Pancreas (tissue), 10 donors: ENCODE measurements at places on chromosomes 6 and 20. TPM values are rescaled to one million over a fixed set of nuclear protein-coding genes. Genes with fewer than 3 reads are reported as not detected.

The TTI1 gene
- total RNA-seq, result 11.4 TPM

The CDYL gene
- total RNA-seq, result 9.7 TPM

The TLDC2 gene
- total RNA-seq, result 0.34 TPM

The MAPK13 gene
- total RNA-seq, result 34.1 TPM

The BACH2 gene
- total RNA-seq, result 5.7 TPM

The PCSK2 gene
- 5.4 TPM for total RNA-seq

The YIPF3 gene
- total RNA-seq, result 69.1 TPM

The C6orf15 gene
- total RNA-seq, result not detected

The NKAIN4 gene
- not detected for total RNA-seq

The C6orf58 gene
- not detected for total RNA-seq

The SS18L1 gene
- total RNA-seq, result 9.4 TPM

- no peaks in the 10 kb centered on the region for H3K36me3 ChIP-seq
- no peak for DNase-seq
- no peak overlapping the region for H3K27ac ChIP-seq
These were observed 131.7 kb upstream of the COL21A1 start for GRCh38 chr6:56378966-56379585.

- no peak for DNase-seq
- H3K4me3 ChIP-seq, result no peak overlapping the region
- no peak overlapping the region for H3K27ac ChIP-seq
- H3K27me3 ChIP-seq, result no peaks in the 10 kb centered on the region
- no peaks in the 10 kb centered on the region for H3K4me1 ChIP-seq
These were observed 185.9 kb downstream of the ESR1 start for GRCh38 chr6:151993364-151993763.

GRCh38 chr6:66555082-66555481 is 848.1 kb upstream of the EYS start:
- no peaks in the 10 kb centered on the region for H3K36me3 ChIP-seq
- H3K4me3 ChIP-seq, result no peak overlapping the region
- no peak overlapping the region for H3K27ac ChIP-seq
- H3K4me1 ChIP-seq, result no peaks in the 10 kb centered on the region
- no peak for DNase-seq

DNA sequence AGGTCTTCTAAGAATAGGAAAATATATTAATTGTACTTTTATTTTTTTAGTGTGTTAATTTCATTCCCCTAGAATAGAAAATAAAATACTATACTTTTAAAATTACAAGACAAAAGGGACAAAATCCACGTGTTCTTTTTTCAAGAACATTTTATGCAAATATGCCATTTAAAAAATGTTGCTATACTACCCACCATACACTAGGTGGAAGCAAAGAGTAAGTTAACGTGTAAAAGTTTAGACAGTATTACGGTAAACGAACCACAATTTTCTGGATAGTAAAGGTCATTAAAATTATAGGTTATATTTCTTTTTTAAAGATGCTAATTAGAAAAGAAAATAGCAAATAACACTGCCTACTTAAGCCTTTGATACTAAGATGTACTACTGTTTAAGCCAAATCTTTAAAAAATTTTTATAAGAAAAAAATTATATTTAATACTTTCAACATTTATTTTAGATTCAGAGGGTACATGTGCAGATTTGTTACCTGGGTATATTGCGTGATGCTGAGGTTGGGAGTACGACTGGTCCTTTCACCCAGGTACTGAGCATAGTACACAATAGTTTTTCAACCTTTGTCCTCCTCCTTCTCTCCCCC is 287.6 kb downstream of the PHF3 start:
- no peak overlapping the region for H3K4me3 ChIP-seq
- H3K27me3 ChIP-seq, result no peaks in the 10 kb centered on the region
- no peak for DNase-seq
- H3K4me1 ChIP-seq, result no peaks in the 10 kb centered on the region
- H3K36me3 ChIP-seq, result no peaks in the 10 kb centered on the region

GRCh38 chr20:53806683-53807401 is 213.2 kb upstream of the ZNF217 start:
- no peaks in the 10 kb centered on the region for H3K36me3 ChIP-seq
- no peak overlapping the region for H3K4me3 ChIP-seq
- no peak overlapping the region for H3K27ac ChIP-seq
- no peaks in the 10 kb centered on the region for H3K27me3 ChIP-seq

- H3K4me1 ChIP-seq, result no peaks in the 10 kb centered on the region
- H3K36me3 ChIP-seq, result no peaks in the 10 kb centered on the region
- no peak for DNase-seq
- H3K27me3 ChIP-seq, result no peaks in the 10 kb centered on the region
- no peak overlapping the region for H3K4me3 ChIP-seq
These were observed 187.2 kb upstream of the SOX4 start for GRCh38 chr6:21406316-21406715.

GRCh38 chr20:47859278-47859677 is 74.0 kb upstream of the SULF2 start:
- H3K36me3 ChIP-seq, result no peaks in the 10 kb centered on the region
- H3K4me1 ChIP-seq, result no peaks in the 10 kb centered on the region
- no peak overlapping the region for H3K27ac ChIP-seq
- no peaks in the 10 kb centered on the region for H3K27me3 ChIP-seq
- no peak for DNase-seq

DNA sequence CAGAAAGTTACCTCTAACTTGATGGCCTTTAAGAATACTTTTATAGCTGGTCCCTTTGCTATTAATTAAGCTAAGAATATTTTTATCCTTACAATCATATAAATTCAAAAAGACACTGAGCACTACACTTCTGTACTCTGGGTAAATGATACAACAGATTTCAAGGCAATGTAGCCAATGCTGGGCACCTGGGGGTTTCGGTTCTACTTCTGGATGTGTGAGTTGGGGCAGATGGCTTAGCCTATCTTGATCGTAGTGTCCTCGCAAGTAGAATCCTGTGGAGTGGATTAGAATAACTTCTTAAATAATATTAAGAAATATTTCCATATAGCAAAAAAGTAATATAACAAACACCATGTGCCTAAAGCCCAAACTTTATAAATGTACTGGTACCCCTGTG is 96.9 kb upstream of the NT5E start:
- DNase-seq, result no peak
- no peaks in the 10 kb centered on the region for H3K27me3 ChIP-seq
- no peak overlapping the region for H3K27ac ChIP-seq
- no peak overlapping the region for H3K4me3 ChIP-seq
- no peaks in the 10 kb centered on the region for H3K36me3 ChIP-seq

GRCh38 chr6:45712786-45713185 is 302.9 kb downstream of the CLIC5 start:
- H3K27me3 ChIP-seq, result no peaks in the 10 kb centered on the region
- H3K27ac ChIP-seq, result no peak overlapping the region
- H3K4me3 ChIP-seq, result no peak overlapping the region
- H3K36me3 ChIP-seq, result no peaks in the 10 kb centered on the region
- DNase-seq, result no peak

DNA sequence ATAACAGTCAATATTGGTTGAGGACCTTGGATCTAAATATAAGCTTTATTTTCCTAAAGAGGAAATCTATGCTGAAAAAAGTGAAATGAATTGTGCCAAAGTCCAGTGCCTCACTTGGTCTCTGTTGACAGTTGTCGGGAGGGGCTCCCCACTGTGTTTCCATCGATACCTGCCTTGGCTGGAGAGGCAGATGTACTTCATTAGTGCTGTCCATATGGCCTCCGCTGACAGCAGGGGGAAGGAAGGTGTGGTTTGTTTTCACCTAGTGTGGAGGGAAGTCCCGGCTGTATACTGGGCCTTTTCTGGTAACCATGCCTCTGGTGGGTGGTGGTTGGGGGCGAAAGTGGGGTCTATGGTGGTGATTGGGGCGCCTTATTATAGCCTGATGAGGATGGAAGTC is 42.7 kb downstream of the CD2AP start:
- no peaks in the 10 kb centered on the region for H3K4me1 ChIP-seq
- no peak overlapping the region for H3K4me3 ChIP-seq
- no peaks in the 10 kb centered on the region for H3K36me3 ChIP-seq
- no peaks in the 10 kb centered on the region for H3K27me3 ChIP-seq
- no peak overlapping the region for H3K27ac ChIP-seq

DNA sequence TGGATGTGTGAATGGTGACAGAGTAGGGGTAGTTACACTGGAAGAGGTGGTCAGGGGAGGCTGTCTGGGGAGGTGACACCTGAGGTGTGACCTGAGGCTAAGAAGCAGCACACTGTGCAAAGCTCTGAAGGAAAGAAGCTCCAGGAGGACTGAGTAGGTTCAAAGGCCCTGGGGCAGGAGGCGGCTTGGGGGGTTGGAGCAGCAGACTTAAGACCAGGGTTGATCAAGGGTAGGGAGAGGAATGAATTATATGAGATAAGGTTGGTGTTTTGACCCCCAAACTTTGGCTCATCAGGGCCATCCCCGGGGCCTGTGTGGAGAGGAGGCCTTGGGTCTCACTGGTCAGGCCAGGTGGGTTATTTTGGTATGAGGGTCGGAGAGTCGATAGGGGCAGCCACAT is 166.1 kb downstream of the GRM4 start:
- no peaks in the 10 kb centered on the region for H3K36me3 ChIP-seq
- H3K4me1 ChIP-seq, result no peaks in the 10 kb centered on the region
- H3K4me3 ChIP-seq, result no peak overlapping the region
- no peak overlapping the region for H3K27ac ChIP-seq

DNA sequence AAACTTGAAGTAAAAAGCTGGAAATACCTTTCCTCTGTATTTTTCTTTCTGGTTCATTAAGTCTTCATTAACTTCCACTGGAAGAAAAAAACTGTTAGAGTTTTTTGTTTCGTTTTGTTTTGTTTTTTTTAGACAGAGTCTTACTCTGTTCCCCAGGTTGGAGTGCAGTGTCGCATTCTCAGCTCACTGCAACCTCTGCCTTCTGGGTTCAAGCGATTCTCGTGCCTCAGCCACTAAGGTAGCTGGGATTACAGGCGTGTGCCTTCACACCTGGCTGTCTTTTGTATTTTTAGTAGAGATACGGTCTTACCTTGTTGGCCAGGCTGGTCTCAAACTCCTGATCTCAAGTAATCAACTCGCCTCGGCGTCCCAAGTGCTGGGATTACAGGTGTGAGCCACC is 14.9 kb downstream of the RPF2 start:
- H3K4me1 ChIP-seq, result no peaks in the 10 kb centered on the region
- no peaks in the 10 kb centered on the region for H3K27me3 ChIP-seq
- H3K36me3 ChIP-seq, result peaks cover 5% of the 10 kb centered on the region
- H3K27ac ChIP-seq, result no peak overlapping the region
- no peak overlapping the region for H3K4me3 ChIP-seq

DNA sequence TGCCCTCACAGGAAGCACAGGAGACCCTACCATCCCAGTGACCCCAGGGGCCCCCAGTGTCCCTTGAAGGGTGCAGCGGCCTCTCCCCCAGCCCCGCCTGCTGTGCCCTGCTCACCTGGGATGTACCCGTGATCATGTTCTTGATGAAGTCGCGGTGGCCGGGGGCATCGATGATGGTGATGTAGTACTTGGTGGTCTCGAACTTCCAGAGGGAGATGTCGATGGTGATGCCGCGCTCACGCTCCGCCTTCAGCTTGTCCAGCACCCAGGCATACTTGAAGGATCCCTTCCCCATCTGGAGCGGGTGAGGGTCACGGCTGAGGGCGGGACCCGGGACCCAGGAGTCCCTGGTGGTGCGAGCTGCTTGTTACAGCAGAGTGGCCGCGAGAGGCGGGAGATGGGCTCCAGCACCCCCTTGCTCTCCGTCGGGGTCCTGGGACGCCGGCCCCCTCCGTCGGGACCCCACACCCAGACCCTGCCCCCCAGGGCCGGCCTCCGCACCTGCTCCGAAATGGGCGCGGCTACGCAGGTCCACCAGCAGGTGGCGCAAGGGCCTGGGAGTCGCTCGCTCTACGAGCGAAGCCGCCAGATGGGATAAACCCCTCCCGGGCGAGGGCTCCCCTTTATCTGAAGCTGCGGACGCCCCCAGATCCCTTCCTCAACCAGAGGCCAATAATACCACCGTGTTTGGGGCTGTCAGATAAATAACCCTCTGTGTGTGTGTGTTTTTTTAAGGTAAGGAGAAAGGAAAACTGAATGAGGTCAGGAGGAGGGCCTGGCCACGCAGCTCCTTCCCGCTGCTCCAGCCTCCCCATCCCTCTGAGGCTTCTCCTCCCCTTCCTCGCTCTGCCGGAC is 2.9 kb downstream of the EEF1A2 start:
- DNase-seq, result peak; percentile 91
- H3K27me3 ChIP-seq, result no peaks in the 10 kb centered on the region
- peak overlapping the region; percentile 39 for H3K4me3 ChIP-seq

DNA sequence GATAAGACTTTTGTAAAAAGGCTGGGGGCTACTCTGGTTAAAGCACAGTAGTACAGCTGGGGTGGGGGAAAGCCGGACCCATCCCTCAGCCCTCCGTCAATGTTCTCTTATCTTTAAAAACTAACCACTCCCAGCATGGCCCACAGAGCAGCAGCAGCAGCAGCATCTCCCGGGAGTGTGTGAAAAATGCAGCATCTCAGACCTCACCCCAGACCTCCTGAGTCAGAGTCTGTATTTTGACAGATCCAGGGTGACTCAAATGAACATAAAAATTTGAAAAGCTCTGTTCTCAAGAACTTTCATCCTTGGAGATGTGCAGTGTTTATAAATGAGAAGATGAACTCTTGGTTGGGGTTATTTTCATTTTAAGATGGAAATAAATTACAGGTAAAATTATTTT is 277.7 kb upstream of the ECI2 start:
- H3K4me1 ChIP-seq, result no peaks in the 10 kb centered on the region
- DNase-seq, result no peak
- no peak overlapping the region for H3K27ac ChIP-seq
- H3K36me3 ChIP-seq, result no peaks in the 10 kb centered on the region
- no peaks in the 10 kb centered on the region for H3K27me3 ChIP-seq
- no peak overlapping the region for H3K4me3 ChIP-seq

DNA sequence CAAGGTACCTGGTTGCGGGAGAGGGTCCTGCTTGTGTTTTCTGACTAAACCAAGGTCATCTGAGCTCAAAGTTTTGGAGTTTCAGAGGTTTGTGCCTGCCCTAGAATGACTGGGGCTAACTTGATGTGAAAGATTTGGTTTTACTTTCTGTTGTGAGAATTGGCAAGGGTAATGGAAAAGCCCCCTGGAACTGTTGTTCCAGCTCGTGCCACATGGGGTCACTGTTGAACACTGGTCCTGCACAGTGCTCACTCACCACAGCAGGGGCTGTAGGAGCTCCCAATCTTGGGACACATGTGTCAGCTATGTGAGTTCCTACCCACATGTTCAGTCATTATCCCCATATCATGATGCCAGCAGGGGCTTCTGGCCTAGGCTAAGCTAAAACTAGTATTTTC is 6.5 kb downstream of the TGM6 start:
- H3K4me1 ChIP-seq, result no peaks in the 10 kb centered on the region
- no peaks in the 10 kb centered on the region for H3K27me3 ChIP-seq
- H3K27ac ChIP-seq, result no peak overlapping the region

GRCh38 chr6:113626475-113626874 is 230.7 kb upstream of the MARCKS start:
- DNase-seq, result no peak
- H3K36me3 ChIP-seq, result no peaks in the 10 kb centered on the region
- H3K27me3 ChIP-seq, result no peaks in the 10 kb centered on the region
- no peak overlapping the region for H3K27ac ChIP-seq

DNA sequence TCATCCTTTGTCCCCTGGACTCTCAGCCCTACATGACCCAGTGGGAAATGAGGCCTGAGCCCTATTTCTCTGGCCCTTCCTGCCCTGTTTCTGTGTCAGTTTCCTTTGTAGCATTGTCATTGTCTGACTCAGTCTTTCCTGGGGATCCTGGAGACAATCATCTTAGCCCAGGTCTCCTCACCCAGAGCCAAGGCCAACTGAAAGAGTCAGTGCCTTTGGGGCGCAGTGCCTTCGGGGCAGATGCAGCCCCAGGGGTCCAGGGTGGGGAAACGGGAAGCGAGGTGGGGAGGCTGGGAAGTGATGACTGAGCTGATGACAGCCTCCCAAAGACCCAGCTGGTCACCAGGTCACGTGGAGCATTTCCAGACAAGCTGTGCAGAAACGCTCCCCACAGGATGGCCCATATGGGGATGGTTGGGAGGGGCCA is 93.3 kb upstream of the SULF2 start:
- H3K36me3 ChIP-seq, result no peaks in the 10 kb centered on the region
- no peak for DNase-seq
- H3K27ac ChIP-seq, result no peak overlapping the region
- H3K4me1 ChIP-seq, result no peaks in the 10 kb centered on the region
